ENCODE measurements at places on chromosomes 7 and 10.

DNA sequence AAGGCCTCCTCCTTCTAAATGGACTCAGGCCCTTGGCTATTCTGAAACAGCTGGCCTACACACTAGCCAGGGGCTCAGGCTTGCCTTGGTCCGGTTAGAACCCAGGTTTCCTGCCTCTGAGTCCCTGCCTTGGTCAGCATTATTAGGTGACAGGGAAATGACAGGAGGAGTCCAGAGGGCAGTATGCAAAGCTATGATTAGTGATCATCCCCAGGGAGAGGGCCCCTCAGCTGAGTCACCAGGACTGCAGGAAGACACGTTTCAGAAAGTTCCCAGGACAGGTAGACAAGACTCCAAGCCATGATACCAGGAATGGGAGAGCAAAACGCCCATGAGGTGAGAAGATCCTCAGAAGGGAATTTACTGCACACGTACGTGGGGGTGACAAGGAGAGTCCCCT, 301.1 kb upstream of the COBL start:
- DNase-seq = no peak

DNA sequence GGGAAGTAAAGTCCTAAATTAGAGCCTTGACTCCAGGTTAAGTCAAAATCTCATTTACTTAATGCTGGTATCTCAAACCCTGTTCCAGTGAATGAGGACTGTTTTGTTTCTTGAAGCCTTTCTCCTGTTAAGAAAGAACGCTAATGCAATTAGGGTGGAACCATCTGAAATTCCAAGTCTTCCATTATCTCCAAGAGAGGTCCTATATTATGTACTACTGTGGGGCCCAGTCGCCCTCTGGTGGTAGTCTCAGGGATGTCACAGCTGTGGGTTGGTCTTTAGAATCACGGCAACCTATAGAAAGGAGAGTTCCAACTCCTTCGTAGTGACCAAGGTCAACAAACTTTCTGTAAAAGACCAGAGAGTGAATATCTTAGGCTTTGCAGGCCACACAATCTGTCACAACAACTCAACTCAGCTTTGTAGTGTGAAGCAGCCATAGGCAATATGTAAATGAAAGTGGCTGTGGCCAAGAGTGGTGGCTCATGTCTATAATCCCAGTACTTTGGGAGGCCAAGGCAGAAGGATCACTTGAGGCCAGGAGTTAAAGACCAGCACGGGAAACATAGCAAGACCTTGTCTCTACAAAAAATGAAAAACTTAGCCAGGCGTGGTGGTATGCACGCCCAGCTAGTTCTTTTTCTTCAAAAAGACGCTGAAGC, 9.3 kb downstream of the RPP38 start:
- peak; percentile 57 for DNase-seq

DNA sequence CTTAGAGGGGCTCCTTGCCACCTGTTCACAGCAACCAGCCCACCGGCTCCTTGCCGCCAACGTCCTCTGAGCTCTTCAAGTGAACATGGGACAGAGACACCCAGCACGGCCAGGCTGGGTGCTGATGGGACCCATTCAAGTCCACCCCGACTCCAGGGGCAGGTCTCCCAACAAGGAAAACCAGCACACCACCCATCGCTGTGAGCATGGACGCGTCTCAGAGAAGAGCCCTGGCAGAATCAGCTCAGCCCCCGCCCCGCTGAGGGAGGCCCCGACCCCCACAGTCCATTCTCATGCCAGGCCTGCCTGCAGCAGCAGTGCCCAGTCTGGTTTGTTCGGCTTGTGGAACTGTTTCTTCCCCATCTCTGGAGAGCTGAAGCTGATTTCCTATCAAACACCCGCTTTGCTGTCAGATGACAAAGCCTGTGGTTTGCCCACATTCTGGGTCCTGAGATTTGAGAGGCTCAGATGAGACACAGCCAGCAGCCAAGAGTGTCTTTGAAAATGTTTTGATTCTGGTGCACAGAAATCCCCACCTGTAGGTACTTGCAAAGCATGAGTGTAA, 216.6 kb downstream of the ZMYND11 start:
- DNase-seq = no peak

DNA sequence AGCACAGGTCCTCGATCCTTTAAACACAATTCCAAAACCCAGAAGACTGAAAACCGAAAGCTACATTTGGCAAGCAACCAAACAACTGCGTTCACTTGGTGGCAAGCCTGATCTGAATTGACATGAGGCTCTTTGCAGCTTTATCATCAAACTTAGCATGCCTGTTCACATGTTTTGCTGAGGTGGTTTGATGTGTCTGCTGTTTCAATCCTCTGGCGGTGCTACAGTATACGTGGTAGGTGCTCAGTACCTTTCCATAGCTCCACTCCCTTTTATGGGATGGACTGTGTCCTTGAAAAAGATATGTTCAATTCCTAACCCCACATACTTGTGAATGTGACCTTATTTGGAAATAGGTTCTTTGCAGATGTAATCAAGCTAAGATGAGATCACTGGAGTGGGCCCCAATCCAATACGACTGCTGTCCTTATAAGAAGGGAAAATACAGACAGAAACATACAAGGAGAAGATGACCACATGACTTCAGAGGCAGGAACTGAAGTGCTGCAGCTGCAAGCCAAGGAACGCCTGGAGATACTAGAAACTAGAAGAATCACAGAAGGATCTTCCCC, 33.4 kb downstream of the CCDC6 start:
- no peak for DNase-seq

- no peak for DNase-seq
Observed at GRCh38 chr7:72924386-72924732, 536 bp upstream of the POM121 start.
